ENCODE measurements at places on chromosomes 5 and 9.

DNA sequence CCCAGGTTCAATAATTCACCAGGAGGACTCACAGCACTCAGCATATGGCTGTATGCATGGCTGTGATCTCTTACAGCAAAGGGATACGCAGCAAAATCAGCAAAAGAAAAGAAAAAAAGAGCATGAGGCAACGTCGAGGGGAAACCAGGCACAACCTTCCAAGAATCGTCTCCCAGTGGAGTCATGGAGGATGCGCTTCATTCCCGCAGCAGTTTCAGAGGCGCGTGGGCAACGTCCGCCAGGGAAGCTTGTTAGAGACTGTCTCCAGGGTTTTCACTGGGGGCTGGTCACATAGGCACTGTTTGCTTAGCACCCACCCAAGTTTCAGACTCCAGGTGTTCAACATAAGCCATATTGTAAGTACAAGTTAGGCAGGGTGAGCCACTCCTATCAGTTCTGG is 44.6 kb downstream of the NSG2 start:
- no peak for DNase-seq

- peak; percentile 28 for DNase-seq
These were observed 308.5 kb downstream of the RAB3C start for GRCh38 chr5:58891086-58891970.

DNA sequence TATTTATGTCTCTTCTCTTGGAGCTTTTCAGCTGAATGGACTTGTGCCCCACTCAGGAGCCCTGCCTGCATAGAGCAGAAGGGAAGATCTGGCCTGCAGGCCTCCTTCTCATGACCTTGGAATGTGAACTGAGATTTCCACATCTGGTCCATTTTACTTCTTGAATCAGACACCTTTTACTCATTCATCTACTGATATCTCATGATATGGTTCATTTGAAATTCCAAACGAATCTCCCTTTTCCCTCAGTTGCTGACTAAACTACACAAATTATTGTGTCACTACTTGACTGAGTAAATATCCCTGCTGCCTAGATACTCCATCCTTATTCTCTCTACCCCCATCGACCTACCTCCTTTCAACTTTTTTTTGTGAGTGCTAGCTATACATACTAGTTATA is 138.7 kb downstream of the PLCXD3 start:
- DNase-seq = no peak

DNA sequence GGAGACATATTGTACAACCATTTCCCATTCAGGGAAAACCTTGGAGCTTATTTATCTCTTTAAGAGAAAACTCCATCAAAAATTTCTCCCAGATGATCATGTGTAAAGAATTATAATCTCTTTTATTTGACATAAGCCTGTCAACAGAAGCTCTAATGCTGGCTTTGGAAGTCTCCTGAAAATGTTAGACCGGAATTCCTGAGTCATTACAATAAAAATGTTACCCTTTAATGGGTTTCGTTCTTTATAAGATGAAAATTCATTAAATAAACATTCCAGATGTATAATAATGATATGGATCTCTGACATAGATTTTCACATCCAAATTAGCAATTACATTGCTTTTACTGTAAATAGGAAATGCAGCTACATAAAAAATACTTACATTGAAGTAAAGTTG is 1036.4 kb downstream of the EFNA5 start:
- DNase-seq = no peak

GRCh38 chr9:137461663-137462395 is 2.7 kb upstream of the NSMF start:
- peak; percentile 53 for DNase-seq

- no peak for DNase-seq
These were observed 106.2 kb upstream of the TXNDC8 start for GRCh38 chr9:110443866-110444220.

DNA sequence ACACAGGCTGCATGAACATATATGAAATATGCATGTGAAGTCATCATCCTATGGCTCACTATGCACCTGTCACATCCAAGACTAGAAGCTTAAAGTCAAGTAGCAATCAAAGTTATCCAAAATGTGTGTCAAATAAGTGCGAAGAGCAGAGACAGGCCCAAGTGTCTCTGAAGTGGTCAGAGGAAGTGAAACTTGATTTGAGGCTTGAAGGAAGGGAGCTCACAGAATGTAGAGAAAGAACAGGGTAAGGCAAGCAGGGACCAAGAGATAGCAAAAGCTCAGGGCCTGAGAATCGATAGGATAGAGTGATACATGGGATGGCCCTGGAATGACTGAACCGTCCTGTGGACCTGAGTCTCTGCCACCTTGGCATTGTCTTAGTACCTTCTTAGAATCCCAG is 274.3 kb upstream of the TRPC7 start:
- no peak for DNase-seq

GRCh38 chr5:115337882-115338281 is 41.4 kb upstream of the CCDC112 start:
- no peak for DNase-seq

DNA sequence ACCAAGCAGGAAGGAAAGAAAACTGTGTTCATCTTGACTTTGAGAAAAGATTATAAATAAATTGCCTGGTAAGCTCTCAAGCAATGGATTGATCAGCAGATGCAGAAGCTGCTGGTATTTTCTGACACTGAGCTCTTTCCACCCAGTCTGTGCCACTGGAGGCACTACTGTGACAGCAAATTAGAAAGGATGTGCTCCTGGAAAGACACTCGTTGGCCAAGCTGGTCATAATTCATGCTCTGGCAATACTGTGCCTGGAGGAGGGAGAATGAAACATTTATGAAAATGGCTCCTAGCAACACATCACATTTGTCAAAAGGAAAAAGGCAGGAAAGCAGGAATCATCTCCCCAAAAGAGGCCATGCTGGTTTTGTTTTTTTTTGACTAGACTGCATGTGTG is 84.2 kb downstream of the CAVIN4 start:
- no peak for DNase-seq

- DNase-seq = no peak
These were observed 7.8 kb upstream of the LCN9 start for GRCh38 chr9:135655317-135655716.

- DNase-seq = no peak
These were observed 100.3 kb upstream of the ELAVL2 start for GRCh38 chr9:23926368-23926767.

- no peak for DNase-seq
These were observed 43.0 kb downstream of the LRSAM1 start for GRCh38 chr9:127494304-127494702.

GRCh38 chr5:14608169-14608568 is 26.6 kb downstream of the OTULINL start:
- no peak for DNase-seq

DNA sequence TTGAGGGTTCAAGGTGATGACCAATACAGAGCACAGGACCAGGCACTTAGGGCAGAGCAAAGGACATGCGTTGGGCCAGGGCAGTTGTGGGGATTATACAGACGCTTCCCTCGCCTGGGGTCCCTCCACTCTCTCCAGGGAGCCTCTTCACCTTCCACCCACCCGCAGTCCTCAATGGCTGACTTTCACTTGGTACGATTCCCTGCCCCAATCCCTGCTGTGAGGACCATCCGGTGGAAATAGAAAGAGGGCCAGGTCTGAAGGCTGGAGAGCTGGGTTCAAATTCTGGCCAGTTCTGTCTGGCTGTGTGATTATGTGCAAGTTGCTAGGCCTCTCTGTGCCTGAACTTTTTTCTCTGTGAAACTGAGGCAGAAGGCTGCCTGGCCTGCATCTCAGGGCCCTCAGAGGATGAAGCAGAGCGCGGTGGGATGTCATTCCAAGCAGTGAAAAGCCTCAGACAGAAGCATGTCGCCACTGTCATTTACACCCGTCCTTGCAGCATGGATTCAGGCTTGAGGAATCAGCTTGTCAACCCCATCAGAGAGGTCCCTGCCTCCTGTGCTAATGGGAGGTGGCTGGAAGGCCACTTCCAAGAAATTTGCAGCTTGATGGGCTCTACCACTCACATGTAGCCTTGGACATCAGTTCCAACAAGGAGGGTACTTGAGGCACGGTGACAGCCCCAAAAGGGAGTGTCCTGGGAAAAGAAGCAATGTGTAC is 206.6 kb upstream of the IER5L start:
- no peak for DNase-seq

DNA sequence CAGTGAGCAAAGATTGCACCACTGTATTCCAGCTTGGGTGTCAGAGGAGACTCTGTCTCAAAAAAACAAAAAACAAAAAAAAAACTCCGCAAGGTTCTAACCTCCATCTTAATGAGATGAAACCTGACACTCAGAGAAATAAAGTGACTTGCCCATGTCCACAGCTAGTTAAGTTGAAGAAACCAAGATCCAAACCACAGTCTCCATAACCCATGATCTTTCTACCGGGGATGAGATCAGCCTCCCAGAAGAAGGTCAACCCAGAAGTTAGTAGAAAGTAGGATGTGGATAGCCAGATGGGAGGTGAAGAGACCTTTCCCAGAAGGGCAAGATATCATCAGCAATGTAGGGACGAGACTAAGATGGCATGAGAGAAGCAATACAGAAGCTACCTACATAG is 140.4 kb upstream of the ADRA1B start:
- DNase-seq = no peak

DNA sequence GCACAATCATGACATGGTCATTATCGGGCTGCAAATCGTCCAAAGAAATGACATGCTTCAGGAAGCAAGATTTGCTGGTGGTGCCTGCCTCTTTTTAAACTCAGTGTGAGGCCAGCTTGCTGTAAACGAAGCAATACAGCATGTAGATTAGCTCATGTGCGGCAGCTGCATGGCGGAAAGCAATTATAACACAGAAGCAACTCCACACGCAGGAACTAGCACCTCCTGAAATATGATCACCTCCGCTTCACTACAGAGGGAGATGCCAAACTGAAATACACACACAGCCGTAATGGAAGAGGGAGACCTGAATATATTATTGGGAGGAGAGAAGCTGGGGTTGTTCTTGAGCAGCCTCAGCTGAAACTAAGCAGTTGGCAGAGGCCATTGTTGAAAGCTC is 312.5 kb downstream of the PSAT1 start:
- no peak for DNase-seq

GRCh38 chr9:35993976-35994720 is 36.2 kb upstream of the OR2S2 start:
- no peak for DNase-seq

DNA sequence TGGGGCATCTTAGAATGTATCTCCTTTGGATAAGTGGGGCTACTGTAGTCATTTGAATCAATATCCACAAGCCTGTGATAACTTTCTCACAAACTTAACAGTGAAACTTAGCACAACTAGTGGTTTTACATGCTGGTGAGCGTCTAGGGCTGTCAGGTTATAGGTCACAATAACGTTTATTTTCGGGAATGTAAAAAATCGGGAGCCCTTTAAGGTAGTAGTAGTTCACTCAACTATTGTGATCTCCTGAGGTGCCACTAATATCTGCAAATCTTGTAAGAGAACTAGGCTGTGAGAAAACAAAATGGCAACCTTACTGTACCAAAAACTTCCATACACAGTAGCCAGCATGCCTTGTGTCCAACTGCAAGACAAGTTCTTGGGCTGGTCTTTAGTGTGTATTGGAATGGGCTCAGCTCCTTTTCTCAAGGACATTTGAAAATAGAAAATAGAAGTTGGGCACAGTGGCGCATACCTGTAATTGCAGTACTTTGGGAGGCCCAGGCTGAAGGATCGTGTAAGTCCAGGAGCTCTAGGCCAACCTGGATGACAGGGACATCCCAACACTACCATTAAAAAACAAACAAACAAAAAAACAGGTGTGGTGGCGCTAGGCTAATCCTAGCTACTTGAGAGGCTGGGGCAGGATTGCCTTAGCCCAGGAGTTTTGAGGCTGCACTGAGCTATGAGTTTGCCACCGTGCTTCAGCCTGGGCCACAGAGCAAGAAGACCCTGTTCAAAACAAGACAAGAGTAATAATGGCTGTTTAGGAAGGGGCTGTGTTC is 5.2 kb upstream of the PKN3 start:
- no peak for DNase-seq

GRCh38 chr5:54062958-54063357 is 247.4 kb downstream of the ARL15 start:
- DNase-seq = no peak

DNA sequence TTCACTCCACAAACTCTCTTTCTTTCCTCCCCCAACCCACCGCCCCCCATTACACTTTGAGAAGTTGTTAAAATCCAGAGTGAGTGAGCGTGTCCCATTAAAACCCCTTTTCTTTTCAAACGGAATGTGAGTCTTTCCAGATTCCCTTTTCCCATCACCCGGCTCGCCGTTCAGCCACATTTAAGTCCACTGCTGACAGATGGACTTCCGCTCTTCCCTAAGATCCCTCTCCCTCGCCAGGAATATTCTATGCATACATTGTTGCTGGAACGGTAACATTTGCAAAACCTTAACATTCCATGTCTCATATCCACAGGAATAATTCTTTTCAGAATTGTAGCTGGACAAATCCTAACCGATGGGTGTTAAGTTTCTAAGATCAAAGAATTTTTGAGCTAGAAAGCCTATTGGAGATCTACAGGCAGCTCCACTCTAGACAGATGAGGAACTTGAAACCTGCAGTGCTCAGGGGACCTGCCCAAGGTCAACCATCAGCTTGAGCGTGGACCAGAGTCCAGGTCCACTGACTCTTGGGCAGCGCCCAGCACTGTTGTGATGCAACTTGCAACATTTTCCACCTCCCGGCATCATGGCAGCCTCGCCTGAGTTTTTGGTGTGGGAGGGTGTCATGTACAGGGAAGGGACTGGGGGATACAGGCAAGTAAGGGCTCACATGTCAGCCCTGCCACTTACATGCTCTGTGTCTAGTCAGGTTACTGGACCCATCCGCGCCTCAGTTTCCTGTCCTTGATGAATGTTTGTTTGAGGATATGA is 500.1 kb downstream of the CCDC171 start:
- DNase-seq = no peak

DNA sequence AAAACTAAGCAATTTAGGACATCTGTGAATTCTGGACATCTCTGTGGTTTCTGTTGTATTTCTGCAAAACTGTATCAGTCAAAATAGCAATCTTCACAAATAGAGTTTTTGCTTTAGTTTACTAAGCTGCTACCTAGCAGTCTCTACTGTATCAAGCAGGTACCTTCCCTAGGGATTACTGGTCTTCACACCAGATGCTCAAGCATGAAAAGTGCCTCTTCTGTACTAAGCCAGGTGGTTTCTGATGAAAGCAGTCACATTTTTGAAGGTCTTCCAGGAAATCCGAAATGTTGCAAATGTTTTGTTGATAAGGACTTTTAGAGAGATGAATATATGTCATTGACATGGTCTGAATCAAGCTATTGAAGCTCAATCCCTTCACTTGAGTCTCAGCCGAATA is 540.0 kb downstream of the KCTD16 start:
- DNase-seq = no peak

DNA sequence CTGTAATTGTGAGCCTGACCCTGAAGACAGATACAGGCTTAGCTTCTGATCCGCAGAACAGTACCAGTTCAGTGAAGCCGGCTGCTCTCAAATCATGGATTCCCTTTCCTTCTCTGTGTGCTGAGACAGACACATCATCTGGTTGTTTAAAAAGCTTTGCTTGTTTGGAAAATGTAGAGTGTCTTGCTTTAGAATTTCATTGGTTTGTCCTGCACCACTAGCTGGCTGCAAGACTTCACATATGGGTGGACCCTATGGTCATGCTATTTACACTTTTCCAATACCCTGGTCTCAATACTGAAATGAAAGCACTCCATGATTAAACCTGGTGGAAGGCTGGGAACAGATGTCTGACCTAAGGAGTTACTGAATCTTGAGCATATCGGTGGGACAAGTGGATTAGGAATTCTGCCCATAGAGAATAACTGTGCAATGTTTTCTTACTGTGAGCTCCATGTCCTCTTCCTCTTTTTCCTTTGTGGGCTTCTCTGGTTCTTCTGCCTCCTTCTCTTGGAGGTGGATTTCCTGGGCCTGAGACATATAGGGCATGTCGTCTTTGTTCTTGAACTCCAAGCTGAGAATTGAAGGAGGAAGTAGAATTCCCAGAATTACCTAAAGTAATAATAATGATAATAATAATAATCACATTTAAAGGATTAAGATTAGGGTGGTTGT is 201.1 kb upstream of the KLF9 start:
- DNase-seq = no peak

Measured in activated T-helper 1 cell treated with anti-CD3 and anti-CD28 coated beads, Interleukin-2, amount 50 U/mL, for 16 hours (primary cell).